Left colon (tissue), 2 donors: ENCODE measurements at places on chromosomes 6 and 20.

DNA sequence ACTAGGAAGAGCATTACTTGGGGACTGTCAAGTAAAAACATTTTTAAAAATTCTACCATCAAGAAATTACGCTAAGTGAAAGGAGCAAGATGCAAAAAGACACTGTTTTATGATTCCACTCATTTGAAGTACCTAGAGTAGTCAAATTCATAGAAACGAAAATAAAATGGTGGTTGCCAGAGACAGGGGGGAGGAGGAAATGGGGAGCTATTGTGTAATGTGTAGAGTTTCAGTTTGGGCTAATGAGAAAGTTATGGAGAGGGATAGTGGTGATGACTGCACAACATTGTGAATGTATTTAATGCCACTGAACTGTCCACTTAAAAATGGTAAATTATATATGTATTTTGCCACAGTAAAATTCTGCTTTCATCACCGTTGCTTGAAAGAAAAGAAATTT is 83.8 kb downstream of the UST start:
- DNase-seq: no peak

DNA sequence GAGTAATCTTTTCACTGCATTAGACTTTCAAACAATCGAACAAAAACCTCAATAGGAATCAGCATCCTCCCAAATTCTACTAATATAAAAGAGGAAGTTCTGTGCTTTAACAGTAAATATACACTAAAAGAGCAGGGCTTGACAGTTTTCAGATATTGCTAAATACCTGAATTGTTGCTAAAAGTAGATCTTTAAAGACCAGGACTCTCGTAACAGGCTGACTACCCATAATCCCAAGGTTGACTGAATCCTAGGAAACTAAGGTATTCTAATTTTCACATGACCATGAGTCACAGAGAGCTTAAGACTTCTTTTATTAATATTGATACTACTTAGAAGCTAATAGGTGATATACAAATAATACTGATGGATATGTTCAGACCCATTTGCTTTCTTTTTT is 10.1 kb downstream of the CD164 start:
- DNase-seq: no peak

DNA sequence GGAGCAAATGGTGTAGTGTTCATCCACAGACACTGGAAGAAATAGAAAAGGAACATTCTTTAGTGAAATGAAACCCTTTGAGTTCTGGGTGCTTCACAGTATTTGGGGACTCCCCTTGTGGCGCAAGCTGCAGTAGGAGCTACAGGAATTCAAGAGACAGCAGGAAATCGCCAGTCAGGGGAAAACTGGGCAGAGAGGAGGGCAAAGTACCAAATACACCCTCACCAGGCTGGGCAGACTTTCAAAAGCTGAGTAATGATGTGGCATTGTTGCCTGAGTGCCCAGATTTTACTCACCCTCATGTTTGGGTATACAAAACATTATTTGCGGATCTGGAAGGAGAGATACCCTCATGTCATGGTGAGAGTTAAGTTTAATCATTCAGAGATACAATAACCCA is 97.9 kb downstream of the SOD2 start:
- no peak for DNase-seq

- no peak for DNase-seq
These were observed 113.2 kb downstream of the EDN1 start for GRCh38 chr6:12403201-12403826.

GRCh38 chr6:109472132-109472995 is 10.7 kb downstream of the ZBTB24 start:
- DNase-seq: no peak

DNA sequence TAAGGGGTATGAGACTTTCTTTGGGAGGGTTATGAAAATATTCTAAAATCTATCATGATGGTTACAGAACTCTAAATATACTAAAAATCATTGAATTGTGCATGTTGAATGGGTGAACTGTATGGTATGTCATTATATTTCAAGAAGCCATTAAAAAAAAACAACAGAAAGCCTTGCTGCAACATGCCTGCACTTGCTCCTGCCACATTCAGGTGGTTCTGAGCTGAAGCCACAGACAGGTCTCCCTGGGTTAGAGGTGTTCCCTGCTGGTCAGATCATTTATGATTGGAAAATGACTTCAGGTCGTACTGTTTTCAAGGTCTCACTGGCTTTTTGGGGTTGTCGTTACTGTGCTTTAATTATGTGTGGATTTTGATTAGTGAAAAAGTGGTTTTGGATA is 13.3 kb downstream of the GMPR start:
- DNase-seq: no peak

- no peak for DNase-seq
These were observed 37.9 kb downstream of the IPCEF1 start for GRCh38 chr6:154318721-154319120.

- DNase-seq: no peak
These were observed 62.4 kb upstream of the FERMT1 start for GRCh38 chr20:6185268-6185667.

- DNase-seq: no peak
These were observed 24.9 kb downstream of the SLC35D3 start for GRCh38 chr6:136947037-136947436.
